ENCODE measurements at places on chromosomes 16 and 17.

DNA sequence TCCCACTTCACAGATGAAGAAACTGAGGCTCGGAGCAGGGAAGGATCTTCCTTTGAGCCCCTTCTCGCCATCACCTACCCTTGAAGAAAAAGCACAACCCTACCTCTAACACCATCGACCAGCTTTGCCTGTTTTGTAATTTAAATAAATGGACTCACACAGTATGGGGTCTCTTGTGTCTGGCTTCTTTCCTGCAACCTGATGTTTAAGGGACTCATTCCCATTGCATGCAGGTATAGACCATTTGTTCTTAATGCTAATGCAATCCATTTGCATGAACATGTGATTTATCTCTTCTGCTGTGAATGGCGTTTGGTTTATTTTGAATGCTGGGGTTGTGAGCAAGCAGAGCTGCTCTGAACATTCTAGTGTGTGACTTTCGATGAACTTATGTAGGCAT is 150.8 kb upstream of the FOXF1 start:
- DNase-seq, result no peak

DNA sequence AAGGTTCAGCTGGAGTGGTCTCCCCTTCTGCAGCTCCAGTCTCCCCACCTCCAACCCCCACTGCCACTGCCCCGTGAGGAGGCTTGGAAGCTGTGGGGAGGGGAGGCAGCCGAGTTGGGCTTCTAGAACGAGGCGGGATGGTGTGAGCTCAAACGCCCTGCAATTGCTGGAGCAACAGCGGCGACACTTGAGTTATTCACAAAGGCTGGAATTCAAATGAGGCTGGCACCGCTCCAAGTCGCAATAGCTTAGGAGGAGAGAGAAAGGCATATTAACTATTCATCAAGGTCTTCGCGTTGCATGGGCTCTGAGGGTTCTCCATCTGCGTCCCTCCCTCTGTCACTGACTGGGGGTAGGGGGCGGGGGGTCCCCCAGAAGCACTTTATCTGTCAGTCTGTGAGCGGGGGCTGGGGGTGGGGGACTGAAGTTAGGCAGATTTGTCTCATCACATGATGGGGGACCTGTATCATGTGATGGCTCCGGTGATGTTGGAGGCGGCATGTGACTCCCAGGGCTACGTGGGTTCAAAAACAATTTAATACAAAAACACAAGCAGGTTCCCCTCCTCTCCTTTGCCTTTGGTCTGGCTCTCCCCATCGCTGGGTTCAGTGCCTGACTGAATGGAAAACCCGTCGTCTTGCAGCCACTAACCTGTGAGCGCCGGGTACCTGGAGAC is 70.5 kb downstream of the RBBP6 start:
- DNase-seq, result no peak

DNA sequence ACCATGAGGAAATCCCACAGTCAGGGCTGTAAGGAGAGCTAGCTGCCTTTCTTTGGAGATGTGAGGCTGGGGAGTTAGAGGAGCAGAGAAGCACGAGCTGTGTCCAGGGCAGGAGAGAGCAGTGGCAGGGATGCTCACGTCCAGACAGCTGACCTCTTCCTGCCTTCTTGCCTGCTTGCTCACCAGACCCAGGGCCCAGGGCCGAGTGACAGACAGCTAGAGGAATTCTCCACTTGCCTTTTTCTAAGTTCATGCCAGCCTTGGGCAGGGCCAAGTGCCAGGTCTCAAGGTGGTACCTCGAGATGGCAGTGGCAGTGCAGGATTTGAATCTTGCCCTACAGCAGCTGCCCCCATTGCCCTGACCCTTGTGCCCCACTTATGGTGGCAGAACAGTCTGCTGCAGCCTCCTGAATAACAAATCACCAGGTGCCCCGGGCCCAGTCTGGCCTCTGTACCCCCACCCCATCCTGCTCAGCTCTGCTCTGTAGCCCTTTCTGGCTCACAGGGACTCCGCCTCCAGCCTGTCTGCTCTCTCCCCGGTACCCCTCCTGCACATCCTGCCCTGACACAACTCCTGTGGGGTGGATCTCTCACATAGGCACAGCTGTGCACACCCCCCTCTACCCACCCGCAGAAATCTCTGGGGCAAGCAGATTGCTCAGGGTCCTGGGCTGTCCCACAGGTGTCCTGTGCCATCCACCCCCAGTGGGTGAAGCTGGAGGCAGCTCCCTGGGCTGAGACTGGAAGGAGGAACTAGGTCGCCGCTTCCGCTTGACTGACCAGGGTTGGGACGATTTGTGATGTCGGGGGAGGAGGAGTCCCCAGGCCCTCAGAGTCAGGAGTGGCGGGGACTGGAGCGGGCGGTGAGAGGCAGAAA is 25.9 kb downstream of the GRIN2C start:
- no peak for DNase-seq

DNA sequence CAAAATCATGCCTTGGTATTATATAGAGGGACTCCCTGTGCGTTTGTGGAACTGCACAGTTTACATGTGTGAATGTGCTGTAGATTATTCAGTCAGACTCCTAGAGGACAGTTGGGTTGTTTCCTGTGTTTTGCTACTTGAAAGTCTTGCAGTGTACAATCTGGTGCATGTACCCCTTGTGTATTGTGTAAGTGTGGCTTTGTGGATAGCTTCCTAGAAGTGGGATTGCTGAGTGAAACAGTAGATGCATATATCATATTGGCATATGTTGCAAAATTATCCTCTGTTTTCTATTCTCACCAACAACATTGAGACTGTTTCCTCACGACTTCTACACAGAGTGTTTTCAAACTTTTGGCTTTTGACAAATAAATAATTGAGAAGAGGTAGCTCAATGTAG is 263.7 kb downstream of the MAP2K6 start:
- no peak for DNase-seq

DNA sequence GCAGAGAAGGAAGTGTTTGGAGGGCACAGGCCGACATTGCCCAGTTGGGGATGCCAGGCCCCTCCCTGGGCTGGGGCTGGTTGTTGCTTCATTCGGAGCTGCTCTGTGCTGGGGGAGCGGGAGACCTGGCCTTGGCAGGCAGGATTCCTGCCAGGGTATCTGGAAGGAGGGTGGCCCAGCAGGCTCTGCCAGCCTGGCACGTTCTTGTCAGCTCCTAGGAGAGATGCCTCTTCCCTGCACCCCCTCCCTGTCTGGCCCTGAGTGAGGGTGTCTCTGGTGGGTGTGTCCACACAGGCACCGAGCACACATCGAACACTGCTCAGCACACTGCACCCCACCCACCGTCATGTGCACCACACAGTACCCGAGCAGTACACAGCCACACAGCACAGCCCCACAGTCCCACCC is 35.2 kb downstream of the ARHGAP23 start:
- no peak for DNase-seq

GRCh38 chr17:64315032-64315490 is 52.0 kb upstream of the TEX2 start:
- no peak for DNase-seq

DNA sequence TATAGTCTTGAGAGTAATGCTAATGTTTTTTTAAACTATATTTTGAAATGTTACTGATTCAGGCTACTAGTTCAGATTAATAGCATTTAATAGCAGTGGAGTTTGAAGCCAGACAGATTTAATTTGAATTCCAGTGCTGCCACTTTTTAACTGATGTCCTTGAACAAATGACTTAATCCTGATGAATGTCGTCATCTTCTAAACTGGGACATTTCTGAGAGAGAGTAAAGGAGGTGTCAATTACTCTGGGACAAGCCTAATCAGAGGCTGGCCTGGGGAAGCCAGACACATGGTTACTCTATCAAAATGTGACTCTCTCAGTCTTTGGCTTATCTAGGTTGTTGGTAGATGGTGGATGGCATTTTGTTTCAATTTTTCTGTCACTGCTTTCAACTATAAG is 246.7 kb downstream of the HS3ST3A1 start:
- DNase-seq, result no peak

DNA sequence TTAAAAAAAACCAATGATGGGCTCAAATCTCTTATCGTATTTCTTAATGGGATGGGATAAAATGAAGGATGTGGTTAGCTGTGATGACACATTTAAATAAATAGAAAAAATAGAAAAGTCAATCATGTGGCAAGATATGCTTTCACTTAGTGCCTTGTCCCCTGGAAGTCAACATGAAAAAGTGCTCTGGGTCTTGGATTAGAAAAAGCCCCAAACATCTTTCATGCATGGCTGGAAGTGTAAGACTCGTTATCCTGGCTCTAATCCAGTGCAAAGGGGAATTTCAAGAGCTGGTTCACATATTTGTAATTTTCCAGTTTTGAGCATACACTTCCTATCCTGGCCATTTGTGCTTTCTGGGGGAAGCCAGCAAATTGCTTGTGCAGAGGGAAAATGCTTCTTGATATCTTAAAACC is 160.9 kb downstream of the MAP2K6 start:
- DNase-seq, result no peak

- no peak for DNase-seq
Measured at GRCh38 chr17:75093548-75094158, 5.9 kb downstream of the SLC16A5 start.

DNA sequence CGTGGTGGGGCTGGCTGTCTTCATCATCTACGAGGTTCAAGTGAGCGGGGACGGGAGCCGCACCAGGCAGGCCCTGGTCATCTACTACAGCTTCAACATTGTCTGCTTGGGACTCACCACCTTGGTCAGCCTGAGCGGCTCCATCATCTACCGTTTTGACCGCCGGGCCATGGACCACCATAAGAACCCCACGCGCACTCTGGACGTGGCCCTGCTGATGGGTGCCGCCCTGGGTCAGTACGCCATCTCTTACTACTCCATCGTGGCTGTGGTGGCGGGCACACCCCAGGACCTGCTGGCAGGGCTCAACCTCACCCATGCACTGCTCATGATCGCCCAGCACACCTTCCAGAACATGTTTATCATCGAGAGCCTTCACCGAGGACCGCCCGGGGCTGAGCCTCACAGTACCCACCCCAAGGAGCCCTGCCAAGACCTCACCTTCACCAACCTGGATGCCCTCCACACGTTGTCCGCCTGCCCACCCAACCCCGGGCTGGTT is 5.1 kb upstream of the OTOP3 start:
- no peak for DNase-seq

DNA sequence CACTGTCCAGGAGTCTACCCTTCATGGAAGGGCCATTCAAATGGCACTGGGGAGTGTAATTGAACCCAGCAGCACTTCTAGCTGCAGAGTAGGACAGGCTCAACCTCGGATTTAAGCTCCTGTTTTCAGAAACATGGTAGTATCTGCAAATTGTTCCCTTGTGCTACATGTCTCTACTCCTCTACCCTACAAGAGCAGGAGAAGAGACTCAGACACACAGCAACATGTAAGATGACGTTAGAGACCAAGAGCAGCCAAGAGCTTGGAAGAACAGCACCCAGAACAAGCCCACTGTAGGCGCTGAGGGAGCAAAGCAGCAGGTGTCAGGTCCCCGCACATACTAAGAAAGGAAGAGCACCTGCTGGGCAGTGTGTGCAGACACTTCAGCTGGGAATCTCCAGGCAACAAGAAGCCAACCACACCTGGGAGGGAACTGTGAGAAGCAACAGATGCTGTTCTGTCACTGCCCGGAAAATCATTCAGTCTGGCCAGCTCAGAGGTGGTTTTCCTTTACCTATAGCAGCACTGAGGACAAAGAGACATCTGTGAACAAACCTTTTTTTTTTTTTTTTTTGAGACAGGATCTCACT is 35.6 kb upstream of the MNT start:
- no peak for DNase-seq

- no peak for DNase-seq
Measured at GRCh38 chr17:44024853-44025252, 10.1 kb upstream of the TMEM101 start.

DNA sequence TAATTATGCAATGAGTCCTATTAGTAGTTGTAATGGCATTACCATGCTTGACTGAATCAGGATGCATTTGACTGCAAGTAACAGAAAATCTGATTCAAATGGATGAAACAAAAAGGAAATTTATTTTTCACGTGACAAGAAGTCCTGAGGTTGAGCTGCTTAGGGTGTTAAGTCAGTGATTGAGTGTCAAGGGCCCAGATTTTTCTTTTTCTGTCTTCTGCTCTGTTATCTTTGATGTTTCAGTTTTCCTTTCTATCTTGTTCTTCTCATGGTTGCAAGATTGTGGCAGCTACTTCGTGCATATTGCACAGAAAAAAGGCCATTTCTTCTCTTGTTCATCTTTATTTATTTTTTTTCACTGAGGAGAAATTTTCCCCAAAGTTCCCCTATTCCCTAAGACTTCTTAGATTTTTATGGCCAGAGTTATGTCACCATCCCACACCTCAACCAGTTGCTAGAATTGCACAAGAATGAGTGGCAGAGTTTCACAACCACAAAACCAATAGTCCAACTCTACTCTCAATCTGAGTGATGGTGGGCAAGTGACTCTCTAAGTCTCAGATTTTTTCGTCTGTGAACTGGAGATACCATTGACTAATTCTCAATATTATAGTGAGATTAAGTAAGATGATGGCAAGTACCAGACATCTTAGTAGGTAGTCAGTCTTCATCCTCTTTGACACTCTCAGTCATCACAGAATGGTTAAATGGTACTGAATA is 15.7 kb upstream of the GPR139 start:
- no peak for DNase-seq

DNA sequence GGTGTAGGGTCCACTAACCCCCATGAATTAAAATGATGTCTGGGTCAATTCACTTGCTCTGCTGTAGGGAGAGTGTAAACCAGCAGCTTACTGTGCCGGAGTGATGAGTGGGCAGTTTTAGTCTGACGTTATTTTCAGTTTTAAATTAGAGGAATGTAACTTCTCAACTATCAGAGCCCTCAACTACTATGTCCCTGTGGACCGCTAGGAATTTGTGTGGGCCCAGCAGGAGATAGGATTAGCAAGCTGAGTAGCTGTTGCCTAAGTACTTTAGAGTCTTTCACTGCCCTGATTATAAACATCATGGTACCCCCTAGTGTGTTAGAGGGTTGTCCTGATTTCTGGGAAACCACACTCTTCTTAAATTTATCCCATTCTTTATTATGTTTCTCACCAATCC is 11.4 kb downstream of the MARVELD3 start:
- DNase-seq, result no peak

- no peak for DNase-seq
Measured at GRCh38 chr16:10509534-10510025, 70.8 kb downstream of the EMP2 start.

- DNase-seq, result no peak
Measured at GRCh38 chr17:76953946-76954345, 85.7 kb downstream of the MGAT5B start.

- DNase-seq, result no peak
Measured at GRCh38 chr16:11224894-11225676, 30.9 kb downstream of the SOCS1 start.

DNA sequence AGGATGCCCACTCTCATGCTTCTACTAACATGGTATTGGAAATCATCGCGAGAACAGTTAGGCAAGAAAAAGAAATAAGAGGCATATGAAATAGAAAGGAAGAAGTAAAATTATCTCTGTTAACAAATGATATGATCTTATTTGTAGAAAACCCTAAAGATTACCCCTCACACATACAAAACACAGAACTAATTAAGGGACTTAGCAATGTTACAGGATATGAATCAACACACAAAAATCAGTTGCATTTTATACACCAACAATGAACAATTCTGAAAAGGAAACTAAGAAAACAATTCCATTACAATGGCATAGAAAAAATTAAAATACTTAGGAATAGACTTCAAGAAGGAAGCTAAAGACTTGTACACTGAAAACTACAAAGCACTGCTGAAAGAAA is 2.7 kb upstream of the CAPNS2 start:
- no peak for DNase-seq

GRCh38 chr17:32486111-32486700 is 587 bp upstream of the CDK5R1 start:
- no peak for DNase-seq
